SK-N-SH (cell line): ENCODE measurements at places on chromosomes 16 and 17. TPM values are rescaled to one million over a fixed set of nuclear protein-coding genes. Genes with fewer than 3 reads are reported as not detected.

Gene NOMO2
- 178 and 202 TPM in 2 replicates for polyA plus RNA-seq

Gene CALB2
- 0.12 and 0.23 TPM in 2 replicates for polyA plus RNA-seq

Gene PRDM7
- not detected in 2 replicates for polyA plus RNA-seq

Gene OTOP2
- polyA plus RNA-seq: not detected in 2 replicates

Gene SCGB1C2
- polyA plus RNA-seq: not detected in 2 replicates

Gene LUC7L
- 97.7 and 105 TPM in 2 replicates for polyA plus RNA-seq

Gene DPEP2
- not detected in 2 replicates for polyA plus RNA-seq

Gene MYH2
- polyA plus RNA-seq: 0.10 and 0.19 TPM in 2 replicates

Gene TPSG1
- polyA plus RNA-seq: not detected in 2 replicates

Gene BICDL2
- polyA plus RNA-seq: not detected in 2 replicates

Gene KLHL11
- polyA plus RNA-seq: 2.6 and 3.0 TPM in 2 replicates

Gene PTGES3L
- polyA plus RNA-seq: 1.4 and 1.7 TPM in 2 replicates
